ENCODE measurements at places on chromosomes 16 and 17. TPM values are rescaled to one million over a fixed set of nuclear protein-coding genes. Genes with fewer than 3 reads are reported as not detected.

TPSB2 gene
- not detected for total RNA-seq

HELZ gene
- 33.5 TPM for total RNA-seq

KRT31 gene
- not detected for total RNA-seq

SARM1 gene
- total RNA-seq: 5.2 TPM

PPP1R27 gene
- total RNA-seq: not detected

AOC3 gene
- total RNA-seq: not detected

PRR35 gene
- not detected for total RNA-seq

TNFRSF17 gene
- not detected for total RNA-seq

ZNF267 gene
- total RNA-seq: 10.4 TPM

SLC38A8 gene
- not detected for total RNA-seq

XYLT1 gene
- total RNA-seq: 4.2 TPM

SLC47A1 gene
- 9.6 TPM for total RNA-seq

SDR42E2 gene
- total RNA-seq: under 0.01 TPM

TRPV3 gene
- total RNA-seq: 9.2 TPM

HS3ST6 gene
- total RNA-seq: not detected

SUMO2 gene
- total RNA-seq: 67.1 TPM

PIPOX gene
- not detected for total RNA-seq

KCNJ18 gene
- total RNA-seq: not detected

SLFN14 gene
- not detected for total RNA-seq

ITGB4 gene
- total RNA-seq: 0.16 TPM

SPATA22 gene
- total RNA-seq: not detected

AHSP gene
- not detected for total RNA-seq

RPRML gene
- total RNA-seq: not detected

TBC1D3B gene
- not detected for total RNA-seq

NXPH3 gene
- 0.16 TPM for total RNA-seq

LAT gene
- total RNA-seq: 0.49 TPM

TMEM95 gene
- not detected for total RNA-seq

PITPNM3 gene
- total RNA-seq: 0.90 TPM

CDK5R1 gene
- total RNA-seq: 1.5 TPM

MT3 gene
- total RNA-seq: 0.81 TPM

ACSM5 gene
- 6.3 TPM for total RNA-seq

SLC6A2 gene
- total RNA-seq: not detected

CHD9NB gene
- 2.1 TPM for total RNA-seq

CCDC200 gene
- not detected for total RNA-seq

CD300A gene
- total RNA-seq: not detected

DOC2A gene
- not detected for total RNA-seq

TPSAB1 gene
- total RNA-seq: not detected
